Esophagus squamous epithelium (tissue), 5 donors: ENCODE measurements at places on chromosomes 5 and 9.

DNA sequence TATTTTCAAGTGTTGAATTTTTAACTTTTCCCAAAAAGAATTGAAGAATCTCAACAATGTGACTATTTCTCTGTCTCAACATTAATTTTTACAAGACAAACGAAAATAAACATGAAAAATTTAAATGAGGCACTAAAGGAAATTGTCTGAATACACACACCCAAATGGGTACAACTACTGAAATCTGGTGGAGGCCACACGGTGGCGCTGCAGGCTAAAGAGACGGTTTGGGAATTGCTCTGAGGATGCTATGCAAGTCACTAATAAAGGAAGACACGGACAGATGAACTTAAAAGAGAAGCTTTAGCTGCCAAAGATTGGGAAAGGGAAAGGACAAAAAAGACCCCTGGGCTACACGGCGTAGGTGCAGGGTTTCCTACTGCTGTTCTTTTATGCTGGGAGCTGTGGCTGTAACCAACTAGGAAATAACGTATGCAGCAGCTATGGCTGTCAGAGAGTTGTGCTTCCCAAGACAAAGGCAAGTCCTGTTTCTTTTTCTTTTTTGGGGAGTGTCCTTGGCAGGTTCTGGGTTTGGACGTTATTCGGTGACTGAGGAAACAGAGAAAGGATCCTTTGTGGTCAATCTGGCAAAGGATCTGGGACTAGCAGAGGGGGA is at the start of gene PCDHB10:
Gene PCDHB10, plus strand, starts transcription at position 244 of the 616 bp plus-strand sequence. Its CDS starts 200 bp downstream, at position 444.
- DNase-seq = no peak

- no peak for DNase-seq
Measured at GRCh38 chr9:117887941-117888340, 183.7 kb downstream of the TLR4 start.

- no peak for DNase-seq
Measured at GRCh38 chr5:179530069-179530998, 20.0 kb upstream of the RUFY1 start.

GRCh38 chr9:33852216-33852826 is 35.4 kb downstream of the UBE2R2 start:
- DNase-seq = no peak

DNA sequence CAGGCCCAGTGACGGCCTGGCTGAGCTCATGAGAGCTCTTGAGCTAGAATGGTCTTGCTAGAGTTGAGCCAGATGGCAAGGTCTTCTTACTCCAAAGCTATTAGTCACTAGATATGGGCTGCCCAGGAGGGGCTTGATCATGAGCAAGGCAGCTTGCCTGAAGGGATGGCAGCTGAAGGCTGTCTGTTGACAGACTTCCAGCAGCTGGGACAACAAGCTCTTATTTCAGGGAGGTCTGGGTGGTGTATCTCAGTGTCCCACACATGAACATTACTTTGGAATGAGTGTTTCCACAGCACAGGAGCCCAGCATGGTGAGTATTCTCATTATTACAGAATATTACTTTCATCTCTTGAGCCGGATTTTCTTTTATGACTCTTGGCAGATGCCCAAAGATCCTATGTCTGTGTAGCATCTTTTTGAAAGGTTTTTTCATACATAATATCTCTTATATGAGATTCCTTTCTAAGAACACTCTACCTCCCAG is 414.1 kb downstream of the ARHGEF28 start:
- DNase-seq = no peak

DNA sequence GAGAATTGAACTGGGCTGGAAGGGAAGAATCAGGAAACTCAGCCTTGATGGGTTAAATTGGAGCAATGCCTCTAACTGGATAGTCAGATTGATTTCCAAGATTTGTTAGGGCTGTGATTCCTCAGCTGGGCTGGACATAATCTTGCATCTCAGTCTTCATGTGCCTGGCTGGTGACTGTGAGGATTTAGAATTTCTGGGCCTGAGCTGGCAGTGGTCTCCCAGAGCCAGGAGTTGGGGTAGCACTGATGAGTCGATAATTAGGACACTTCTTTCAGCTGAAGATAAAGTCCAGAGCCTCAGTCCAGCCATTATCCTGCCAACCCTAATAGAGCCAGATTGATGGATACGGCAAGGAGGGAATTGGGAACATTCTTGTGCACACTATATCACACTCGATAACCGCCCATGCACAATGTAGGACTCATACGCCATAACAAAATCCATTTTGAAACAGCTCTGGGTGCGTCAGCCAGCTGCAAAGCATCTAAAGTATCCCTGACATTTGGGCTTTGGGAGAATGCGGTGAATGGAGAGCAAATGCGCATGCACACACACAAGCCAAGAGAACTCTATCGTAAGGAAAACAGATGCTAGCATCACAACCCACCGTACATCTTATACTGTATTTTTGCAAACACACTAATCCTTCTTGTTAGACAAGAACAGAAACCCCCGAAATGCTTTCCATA is 405.1 kb upstream of the KLF4 start:
- no peak for DNase-seq

DNA sequence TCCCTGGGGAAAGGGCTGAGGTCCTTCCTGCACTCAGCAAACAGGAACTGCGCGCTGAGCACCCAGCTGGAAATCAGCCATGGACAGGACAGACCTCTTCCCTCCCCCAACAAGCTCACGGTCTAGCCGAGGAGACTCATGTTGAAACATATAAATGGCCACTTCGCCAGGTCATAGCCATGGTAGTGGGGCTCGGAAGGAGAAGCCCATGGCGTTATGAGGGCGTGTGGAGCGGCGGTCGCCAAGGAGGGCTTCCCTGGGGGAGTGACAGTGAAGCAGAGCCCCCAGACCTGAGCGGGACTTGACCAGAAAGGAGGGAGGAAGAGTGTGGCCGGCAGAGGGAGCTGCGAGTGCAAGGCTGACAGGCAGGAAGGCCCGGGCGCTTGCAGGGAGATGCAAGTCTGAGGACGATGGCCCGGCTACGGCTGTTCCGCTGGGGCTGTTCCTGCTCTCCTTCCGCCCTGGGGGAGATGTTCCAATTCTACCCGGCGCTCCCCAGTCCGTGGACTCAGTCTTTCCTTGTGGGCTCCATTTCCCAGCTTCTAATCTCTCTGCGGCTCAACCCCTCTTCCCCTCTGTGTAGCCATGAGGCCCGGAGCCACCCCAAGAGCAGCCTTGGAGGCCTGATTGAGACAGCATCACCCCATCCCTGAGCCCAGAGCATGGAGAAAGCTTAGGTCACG is 43.9 kb upstream of the PRRC2B start:
- peak; percentile 34 for DNase-seq

DNA sequence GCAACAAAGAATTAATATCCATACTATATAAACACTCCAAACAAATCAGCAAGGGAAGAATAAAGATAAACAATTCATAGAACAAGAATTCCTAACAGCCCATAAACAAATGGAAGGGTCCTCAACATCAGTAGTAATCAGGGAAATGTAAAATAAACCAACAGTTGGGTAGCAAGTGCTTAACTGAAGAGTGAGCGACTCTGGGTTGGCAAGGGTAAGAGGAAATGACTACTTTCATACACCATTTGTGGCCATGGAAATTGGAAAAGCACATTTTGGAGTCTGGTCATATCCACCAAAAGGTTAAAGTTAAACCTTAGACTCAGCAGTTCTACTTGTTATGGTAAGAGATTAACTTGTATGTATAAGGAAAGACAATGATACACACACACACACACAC is 17.4 kb upstream of the RORB start:
- no peak for DNase-seq

DNA sequence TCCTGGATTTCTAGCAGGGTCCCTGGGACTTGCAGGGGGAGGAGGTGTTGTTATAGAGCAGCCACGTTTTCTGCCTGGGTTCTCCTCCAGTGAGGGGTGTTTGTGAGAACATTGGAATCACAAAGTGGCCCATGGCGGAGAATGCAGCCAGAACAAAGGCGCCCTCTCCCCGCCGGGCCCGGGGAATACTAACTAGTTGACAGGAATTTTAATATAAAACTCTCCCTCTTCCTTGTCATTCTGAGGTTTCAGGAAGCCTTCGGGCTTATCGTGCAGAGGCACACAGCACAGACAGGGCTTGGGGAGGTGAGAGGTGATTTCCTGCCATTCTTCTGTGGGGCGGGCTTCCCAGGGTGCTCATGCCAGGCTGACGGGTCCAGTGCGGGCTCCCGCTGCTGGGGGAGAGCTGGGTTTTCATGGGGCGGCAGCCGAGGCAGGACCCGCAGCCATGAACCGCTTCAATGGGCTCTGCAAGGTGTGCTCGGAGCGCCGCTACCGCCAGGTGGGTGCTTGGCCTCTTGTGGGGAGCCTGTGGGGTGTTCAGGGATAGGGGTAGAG is 37.7 kb downstream of the RGS3 start:
- no peak for DNase-seq

DNA sequence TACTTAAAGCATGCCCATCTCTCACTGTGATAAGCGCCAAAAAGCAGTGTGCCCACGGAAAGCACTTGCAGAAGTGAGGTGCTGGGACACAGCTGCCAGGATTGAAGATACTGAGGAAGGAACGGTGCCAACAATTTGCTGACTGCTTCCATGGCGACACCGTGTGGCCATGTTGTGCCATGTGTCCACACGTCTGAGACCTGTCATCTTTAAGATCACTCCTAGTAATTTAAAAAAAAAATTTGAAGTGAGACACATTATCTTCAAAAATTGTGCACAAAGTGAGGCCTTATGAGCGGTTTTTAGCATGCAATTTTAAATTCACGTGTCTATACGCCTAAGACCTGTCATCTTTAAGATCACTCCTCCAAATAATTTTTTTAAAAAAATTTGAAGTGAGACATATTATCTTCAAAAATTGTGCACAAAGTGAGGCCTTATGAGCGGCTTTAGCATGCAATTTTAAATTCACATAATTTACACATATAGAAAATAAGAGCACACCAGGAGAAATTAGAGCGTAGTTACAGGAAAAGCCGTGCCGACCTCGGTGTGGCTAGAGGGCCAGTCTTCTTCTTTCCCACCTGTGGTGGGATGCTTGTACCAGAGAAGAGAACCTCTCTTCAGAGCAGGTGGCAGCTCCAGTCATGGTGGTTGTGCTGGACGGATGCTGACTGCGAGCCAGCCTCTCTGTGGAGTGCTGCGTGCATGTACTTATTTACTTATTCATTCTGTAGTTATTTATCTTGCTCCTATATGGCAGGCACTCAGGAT is 21.4 kb upstream of the FLT4 start:
- no peak for DNase-seq

DNA sequence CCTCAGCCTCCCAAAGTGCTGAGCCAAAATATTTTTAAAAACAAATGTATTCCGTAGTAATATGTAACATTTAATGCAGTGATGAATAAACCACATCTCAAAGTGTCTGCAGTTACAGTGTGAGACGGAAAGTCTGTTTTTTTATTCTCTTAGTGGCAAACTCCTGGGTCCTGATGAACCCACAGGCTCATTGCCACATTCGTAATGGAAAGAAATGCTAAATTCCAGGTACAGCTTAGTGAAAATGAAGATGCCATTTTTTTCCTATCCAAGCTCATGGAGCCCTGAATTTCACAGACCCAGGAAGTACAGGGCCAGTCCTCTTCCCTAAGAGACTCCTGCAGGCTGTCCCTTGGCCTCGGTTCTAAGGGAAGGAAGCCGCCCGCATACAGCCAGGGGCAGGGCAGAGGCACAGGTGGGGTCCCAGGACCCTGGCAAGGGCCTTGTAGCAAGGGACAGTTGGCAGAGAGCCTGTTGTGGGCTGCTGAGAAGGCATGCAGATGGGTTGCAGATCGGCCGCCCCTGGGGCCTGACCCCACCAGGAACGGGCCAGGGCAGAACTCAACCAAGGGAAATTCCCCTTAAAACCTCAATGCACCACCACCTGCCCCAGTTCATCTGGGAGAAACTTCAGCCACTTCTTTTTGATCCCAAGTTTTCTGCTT is 36.2 kb downstream of the IPPK start:
- no peak for DNase-seq

- DNase-seq = no peak
Measured at GRCh38 chr9:111661802-111662521, 557 bp downstream of the GNG10 start.

- no peak for DNase-seq
Measured at GRCh38 chr5:133993185-133993936, 11.4 kb downstream of the VDAC1 start.

GRCh38 chr5:160363660-160364395 is 6.6 kb downstream of the C1QTNF2 start:
- no peak for DNase-seq

DNA sequence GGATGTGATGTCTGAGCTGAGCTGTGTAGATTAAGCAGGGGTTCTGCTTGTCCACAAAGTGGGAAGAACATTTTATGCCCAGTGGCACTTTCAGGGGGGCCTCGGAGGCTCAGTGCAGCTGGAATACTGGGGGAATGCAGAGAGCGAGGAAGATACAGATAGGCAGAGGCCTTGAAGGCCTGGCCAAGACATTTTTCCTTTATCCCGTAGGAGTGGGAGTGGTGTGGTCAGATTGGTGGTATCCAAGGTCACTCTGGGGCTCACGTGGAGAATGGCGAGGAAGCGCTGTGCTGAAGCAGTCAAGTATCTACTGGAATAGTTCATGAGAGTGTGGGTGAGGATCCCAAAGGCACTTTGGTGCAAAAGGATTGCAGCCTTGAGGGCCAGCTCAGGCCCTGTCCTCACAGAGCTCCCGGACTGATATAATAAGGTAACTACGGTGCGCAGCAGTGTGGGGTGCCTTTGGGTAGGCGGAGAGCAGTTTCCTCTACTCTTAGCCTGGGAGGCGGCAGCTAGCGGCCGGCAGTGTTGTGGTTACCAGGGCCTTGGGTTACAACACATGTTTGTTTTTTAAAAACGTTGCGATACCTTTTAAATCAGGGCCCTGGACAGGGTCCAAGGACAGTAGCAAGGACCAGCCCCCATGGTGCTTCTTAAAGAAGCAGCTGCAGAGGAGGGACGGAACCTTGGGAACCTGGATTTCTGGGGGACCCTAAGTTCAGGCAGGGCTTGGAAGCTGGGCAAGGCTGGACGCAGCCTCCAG is 10.8 kb upstream of the CCDC69 start:
- no peak for DNase-seq

- DNase-seq = no peak
Measured at GRCh38 chr5:72817076-72817481, 618 bp downstream of the TNPO1 start.

DNA sequence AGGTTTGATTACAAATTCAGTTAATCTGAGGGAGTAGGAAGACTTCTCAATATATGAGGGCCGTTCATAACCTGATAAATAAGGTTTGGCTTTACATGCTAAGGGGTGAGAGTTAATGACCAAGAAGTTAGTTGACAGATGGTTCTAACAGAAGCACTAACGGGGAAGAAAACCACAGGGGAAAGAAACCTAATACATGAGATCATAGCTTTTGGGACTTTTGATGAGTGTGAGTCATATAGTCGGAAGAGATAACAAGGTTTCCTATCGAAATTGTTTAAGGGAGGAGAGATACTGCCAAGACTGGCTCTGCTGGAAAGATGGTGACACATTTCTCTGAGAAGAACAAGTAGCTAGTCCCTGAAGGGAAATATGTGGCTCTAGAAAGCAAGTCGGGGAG is 140.1 kb downstream of the COX7C start:
- no peak for DNase-seq

- DNase-seq = no peak
Measured at GRCh38 chr5:73160239-73160671, 12.7 kb upstream of the TMEM174 start.

GRCh38 chr5:138139781-138140090 is 508 bp upstream of the NME5 start:
- DNase-seq = no peak

GRCh38 chr9:134842321-134842720 is 38.3 kb upstream of the FCN2 start:
- no peak for DNase-seq

GRCh38 chr5:145499483-145499882 is 335.7 kb downstream of the PRELID2 start:
- no peak for DNase-seq

GRCh38 chr5:17258431-17258830 is 41.0 kb downstream of the BASP1 start:
- DNase-seq = no peak
